ENCODE measurements at places on chromosomes 12 and 14. TPM values are rescaled to one million over a fixed set of nuclear protein-coding genes. Genes with fewer than 3 reads are reported as not detected.

DNA sequence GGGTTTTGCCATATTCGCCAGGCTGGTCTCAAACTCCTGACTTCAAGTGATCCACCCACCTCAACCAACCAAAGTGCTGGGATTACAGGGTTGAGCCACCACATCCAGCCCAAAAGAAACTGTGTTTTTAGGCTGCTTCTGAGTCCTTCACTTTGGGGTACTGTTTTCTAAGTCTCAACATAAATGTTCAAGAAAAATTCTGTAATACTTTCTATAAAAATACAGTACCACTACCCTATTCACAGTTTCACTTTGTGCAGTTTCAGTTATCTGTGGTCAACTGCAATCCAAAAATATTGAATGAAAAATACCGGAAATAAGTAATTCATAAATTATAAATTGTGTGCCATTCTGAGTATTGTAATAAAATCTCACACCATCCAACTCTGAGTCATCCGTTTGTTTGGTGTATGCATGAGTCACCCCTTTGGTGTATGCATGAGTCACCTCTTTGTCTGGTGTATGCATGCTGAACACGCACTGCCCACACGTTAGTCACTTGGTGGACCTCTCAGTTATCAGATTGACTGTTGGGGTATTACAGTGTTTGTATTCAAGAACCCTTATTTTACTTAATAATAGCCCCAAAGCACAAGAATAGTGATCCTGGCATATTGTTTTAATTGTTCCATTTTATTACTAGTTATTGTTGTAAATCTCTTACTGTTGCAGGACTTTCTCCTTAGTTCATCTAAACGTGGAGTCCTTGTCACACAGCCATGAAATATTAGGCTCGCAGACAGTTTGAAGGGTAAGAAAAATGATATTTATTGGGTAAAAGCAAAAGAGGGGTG, 190.2 kb downstream of the FSCB start:
- DNase-seq: peak; percentile 98

GRCh38 chr14:77495334-77495733, 3.3 kb downstream of the ISM2 start:
- DNase-seq: no peak

DNA sequence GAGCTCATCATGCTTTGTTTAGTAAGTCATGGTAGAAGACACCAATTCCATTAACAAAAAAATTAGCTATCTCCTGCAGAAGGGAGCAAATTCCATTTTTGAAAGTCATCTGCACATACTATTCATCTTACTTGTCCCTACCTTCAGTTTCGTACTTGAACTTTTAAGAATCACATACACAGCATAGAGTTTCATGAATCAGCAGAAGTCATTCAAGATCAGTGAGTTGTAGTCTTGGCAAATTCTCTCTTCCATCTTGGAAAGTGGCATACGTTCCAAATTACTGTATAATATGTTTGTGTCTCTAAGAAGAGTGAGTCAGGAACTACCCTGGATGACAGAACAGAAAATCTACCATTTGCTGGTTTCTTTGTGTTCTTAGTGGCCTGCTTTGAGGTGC, 14.1 kb downstream of the VRK1 start:
- peak; percentile 90 for DNase-seq

IGFBP6 gene
- total RNA-seq: 26.3 TPM

MYH7 gene
- not detected for total RNA-seq
